NCI-H187 treated with DMSO at 0.1 percent for 48 hours (cell line): ENCODE measurements at places on chromosomes 1 and 21.

DNA sequence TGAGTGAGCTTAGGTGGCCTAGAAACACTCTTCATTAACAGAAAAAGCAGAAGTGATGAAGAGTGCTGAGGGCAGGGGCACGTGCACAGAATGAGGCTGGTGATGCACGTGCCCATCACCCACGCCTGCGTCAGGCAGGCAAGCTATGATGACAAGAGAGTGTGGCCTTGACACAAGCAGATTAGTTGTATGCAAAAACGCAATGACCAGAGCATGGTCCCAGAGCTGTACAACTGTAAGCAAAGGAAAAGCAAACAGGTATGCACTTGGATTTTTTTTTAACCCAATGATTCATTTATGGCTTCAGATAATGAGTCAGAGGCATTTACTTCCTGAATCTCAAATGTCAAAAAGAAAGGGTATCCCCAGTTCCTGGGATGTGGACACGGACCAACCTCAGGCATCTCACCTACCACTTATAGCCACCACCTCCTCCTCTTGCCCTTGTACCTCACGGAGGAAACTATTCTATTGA, 9.1 kb upstream of the TMEM61 start:
- no peak for DNase-seq

- DNase-seq: no peak
Observed at GRCh38 chr21:44423312-44423821, 31.9 kb upstream of the LRRC3 start.

- DNase-seq: no peak
Observed at GRCh38 chr1:170558731-170559130, 26.8 kb downstream of the GORAB start.

DNA sequence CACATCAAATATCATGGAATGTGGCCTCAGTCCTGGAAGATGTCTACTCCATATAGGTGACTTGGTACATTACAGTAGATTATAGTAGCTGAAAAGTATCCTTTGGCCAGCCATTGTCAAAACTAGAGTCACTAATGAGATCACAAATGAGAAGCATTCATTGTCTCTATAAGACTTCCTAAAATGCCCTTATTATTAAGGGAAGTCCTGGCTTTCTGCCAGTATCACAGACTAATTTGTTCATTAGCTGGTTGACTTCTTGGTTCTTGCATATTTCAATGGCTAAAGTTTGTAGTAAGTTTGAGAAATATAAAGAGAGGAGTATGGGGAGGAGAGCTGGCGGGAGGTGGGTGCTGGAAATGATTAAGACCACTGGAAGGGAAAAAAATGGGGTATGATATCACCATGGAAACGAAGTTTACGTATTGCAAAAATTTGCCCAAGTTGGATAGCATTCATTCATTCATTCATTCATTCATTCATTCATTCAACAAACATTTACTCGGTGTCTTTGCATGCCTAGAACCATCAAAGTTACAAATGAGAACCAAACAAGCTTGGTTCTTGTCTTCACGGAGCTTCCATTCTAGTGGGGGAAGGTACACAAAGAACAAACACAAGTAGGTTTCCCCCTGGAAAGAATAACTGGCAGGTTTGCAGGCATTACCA, 11.7 kb upstream of the B3GALNT2 start:
- no peak for DNase-seq

DNA sequence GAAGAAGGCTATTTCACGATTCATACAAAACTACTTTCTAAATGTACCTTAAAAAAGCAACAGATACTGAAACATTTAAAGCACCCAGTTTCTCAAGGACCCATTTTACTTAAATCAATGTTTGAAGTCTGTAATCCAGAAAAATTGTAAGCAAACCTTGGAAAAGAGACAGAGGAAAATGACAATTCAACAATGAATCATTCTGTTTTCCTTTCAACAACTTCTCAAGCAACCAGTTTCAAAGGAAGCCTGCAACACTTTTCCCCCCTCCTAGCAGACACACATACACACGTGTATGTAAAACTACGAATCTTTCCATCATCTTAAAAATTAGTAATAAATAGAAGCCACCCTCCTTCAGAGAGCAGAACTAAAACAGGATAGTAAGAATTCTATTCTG, 1.2 kb downstream of the RERE start:
- DNase-seq: no peak

DNA sequence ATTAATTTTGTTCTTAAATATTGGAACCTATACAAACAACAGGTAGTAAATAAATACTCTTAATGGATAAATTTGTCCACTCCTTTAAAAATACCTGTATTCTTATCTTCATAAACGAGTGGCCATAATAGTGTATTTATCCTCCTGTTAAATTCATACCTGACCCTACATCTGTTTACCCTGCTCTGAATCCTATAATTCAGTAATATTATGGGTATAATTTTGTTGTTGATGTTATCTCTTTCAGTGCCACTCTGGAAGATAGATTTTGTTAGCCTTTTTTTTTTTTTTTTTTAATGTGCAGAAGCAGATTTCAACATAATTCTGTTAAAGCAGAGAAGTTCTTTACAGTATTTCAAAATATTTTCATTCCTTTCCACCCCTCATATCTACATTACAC, 1337.9 kb downstream of the PLA2G4A start:
- DNase-seq: no peak

GRCh38 chr1:87953732-87954344, 625.2 kb downstream of the LMO4 start:
- DNase-seq: peak; percentile 8

DNA sequence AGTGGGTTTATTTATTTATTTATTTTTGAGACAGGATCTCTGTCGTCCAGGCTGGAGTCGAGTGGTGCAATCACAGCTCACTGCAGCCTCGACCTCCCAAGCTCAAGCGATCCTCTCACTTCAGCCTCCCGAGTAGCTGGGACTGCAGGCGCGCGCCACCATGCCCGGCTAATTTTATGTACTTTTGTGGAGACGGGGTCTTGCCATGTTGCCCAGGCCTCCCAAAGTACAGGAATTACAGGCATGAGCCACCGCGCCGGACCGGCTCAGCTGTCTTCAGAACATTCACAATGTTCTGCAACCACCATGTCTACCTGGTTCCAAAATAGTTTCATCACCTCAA, 406 bp upstream of the DNAJC8 start:
- no peak for DNase-seq

GRCh38 chr21:36915014-36915695, 51.3 kb downstream of the HLCS start:
- DNase-seq: no peak

- no peak for DNase-seq
Observed at GRCh38 chr1:244988521-244988920, 124.2 kb upstream of the HNRNPU start.

DNA sequence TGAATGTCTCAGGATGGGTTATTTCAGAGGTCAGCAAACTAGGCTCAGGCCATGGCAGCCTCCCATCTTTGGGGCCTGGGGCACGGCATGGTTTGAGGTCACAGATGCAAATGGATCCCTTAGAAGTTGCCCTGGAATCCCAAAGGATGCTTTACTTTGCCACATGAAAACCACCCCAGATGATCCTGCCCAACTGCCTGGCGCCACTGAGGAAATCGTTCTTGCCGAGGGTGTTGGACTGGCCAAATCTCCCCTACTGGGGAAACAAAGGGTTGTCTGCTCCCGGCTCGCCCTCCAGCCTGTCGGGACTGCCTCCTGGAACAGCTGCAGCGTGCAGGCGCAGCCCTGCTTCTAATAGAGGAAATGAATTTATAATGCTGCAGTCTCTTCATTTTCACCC, 173.0 kb upstream of the LMO4 start:
- no peak for DNase-seq

GRCh38 chr1:226355016-226355415, 46.1 kb upstream of the LIN9 start:
- no peak for DNase-seq

DNA sequence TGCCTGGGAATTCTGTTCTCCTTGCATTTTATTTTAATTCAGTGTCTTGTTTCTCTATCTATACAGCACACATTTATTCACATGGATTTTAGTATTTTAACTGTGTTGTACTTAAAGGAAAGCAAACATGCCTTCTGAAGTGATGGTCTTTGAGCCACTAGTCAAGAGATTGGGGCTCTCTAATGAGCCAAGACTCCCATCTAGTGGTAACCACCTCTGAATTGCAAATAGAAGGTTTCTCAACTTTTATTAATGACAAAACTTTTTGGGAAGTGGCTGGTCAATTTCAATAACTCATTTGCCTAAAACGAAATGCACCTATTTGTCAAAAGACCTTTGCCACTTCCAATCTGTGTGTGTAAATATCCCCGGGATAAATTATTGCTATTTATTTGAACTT, 199.6 kb downstream of the LTN1 start:
- no peak for DNase-seq

DNA sequence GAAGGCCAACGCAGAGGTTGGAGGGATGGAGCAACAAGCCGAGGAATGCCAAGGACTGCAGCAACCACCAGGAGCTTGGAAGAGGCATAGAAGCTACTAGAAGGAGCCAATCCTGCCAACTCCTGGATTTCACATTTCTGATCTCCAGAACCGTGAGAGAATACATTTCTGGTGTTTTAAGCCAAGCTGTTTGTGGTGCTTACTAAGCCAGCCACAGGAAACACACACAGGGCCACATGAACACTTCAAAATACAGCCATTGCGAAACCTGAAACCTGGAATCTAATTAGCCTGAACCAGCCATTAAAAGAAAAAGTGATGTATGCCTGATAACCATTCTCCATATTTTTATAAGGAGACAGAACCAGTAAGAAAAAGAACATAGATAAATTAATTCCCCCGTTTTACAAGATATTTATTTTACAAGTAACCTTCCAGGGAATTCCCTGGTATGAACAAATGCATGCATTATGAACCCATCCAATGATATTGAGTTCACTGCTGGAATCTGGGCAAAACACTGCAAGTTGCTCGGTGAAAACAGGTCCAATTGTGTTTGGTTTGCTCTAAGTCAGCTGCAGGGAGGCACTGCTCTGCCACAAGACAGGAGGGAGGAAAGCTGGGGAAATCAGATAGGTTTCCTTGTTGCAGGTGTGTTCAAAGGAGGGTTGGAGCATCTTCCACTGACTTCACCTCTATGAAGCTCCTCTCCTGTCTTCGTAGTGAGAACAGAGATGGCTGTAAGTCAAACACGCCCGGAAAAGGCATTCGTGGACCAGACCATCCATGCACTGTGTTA, 70.2 kb downstream of the ETS2 start:
- DNase-seq: no peak
